Panc1 (cell line): ENCODE measurements at places on chromosomes 13 and 19. TPM values are rescaled to one million over a fixed set of nuclear protein-coding genes. Genes with fewer than 3 reads are reported as not detected.

CDX2 gene
- 5.1 TPM for total RNA-seq

LYPD5 gene
- total RNA-seq, result 0.87 TPM

NRTN gene
- total RNA-seq, result 0.80 TPM

CYP2A6 gene
- 0.41 TPM for total RNA-seq

- H3K36me3 ChIP-seq, result peaks cover 21% of the 10 kb centered on the region; the same call in 1 of the 2 replicates
- no peak overlapping the region for H3K4me3 ChIP-seq
- no peak for DNase-seq
- no peak overlapping the region for H3K27ac ChIP-seq
- no peaks in the 10 kb centered on the region for H3K4me1 ChIP-seq
Observed at GRCh38 chr19:55241143-55241934, 12.8 kb upstream of the TMEM86B start.
